ENCODE measurements at places on chromosomes 12 and 14. TPM values are rescaled to one million over a fixed set of nuclear protein-coding genes. Genes with fewer than 3 reads are reported as not detected.

SERPINA1 gene
- total RNA-seq = 1,581 TPM

NCKAP5L gene
- total RNA-seq = 30.8 TPM

AHNAK2 gene
- 8.1 TPM for total RNA-seq

SLC2A14 gene
- total RNA-seq = not detected

C14orf132 gene
- 49.3 TPM for total RNA-seq

DNA sequence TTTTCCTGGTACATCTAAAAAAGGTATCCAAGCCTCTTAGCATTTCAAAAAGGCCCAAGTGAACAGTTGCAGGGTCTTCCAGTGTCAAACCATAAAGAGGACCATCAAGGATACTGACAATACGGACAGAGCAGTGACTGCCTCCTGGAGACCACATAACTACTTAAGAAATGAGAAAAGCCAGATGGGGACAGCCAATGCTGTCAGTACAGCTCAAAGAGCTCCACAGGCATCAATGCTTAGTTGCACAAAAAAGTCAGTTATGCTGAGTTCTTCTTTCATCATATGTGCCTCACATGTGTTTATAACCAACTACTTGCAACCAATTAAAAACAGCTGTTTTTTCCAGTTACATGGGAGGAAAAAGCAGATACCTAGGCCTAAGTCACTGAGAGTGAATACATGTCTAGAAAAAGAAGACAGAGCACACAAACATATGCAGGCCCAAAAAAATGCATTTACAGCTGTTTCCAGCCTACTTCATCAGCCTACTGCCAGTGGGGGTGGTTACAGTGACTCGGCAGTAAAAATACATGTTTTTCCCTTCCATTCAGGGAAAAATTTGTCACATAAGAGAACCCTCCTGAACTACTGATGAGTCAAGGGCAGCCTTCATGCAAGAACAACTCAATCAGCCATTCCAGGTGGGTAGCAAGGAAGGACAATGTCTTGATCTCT lies 84.0 kb downstream of the DCAF5 start:
- H3K27ac ChIP-seq = no peak overlapping the region
- peaks cover 3% of the 10 kb centered on the region for H3K36me3 ChIP-seq
- DNase-seq = peak; percentile 18
- no peaks in the 10 kb centered on the region for H3K4me1 ChIP-seq
- no peak overlapping the region for H3K4me3 ChIP-seq
- H3K27me3 ChIP-seq = no peaks in the 10 kb centered on the region

DNA sequence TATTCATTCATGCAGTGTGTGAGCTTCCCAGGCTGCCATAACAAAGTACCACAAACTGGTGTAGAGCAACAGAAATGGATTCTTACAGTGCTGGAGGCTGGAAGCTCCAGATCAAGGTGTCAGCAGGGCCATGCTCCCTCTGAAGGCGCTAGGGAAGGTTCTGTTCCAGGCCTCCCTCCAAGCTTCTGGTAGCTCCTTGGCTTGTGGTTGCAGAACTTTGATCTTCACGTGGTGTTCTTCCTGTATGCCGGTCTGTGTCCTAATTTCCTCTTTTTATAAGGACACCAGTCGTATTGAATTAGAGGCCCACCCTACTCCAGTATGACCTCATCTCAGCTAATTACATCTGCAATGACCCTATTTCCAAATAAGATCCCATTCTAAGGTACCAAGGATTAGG lies 3.1 kb downstream of the OTUB2 start:
- peaks cover 7% of the 10 kb centered on the region for H3K4me1 ChIP-seq
- no peak for DNase-seq
- H3K4me3 ChIP-seq = no peak overlapping the region
- no peaks in the 10 kb centered on the region for H3K36me3 ChIP-seq
- H3K27ac ChIP-seq = no peak overlapping the region

DNA sequence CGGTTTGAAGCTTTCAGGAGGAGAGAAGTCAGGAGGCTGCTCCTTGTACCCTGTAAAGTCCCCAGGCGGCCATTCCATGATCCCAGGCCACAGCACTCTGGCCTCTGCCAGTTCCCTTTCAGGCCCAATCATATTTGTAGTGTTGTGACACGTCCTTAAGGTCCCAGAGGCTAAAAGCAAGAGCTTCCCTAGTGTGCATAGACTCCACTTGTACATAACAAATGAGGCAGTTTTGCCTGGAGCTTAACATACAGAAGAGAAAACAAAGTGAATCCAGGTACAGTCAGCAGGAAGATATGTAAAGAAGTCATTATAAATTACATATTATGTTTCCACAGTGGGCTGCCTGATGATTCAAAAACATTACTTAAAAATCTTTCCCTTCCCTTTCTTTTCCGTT lies 81.1 kb upstream of the RPH3A start:
- no peaks in the 10 kb centered on the region for H3K36me3 ChIP-seq
- H3K4me1 ChIP-seq = no peaks in the 10 kb centered on the region
- no peaks in the 10 kb centered on the region for H3K27me3 ChIP-seq
- no peak overlapping the region for H3K27ac ChIP-seq

GRCh38 chr14:51677266-51677665 lies 25.6 kb downstream of the FRMD6 start:
- H3K4me1 ChIP-seq = peaks cover 4% of the 10 kb centered on the region
- DNase-seq = no peak
- no peak overlapping the region for H3K4me3 ChIP-seq
- H3K27me3 ChIP-seq = no peaks in the 10 kb centered on the region

DNA sequence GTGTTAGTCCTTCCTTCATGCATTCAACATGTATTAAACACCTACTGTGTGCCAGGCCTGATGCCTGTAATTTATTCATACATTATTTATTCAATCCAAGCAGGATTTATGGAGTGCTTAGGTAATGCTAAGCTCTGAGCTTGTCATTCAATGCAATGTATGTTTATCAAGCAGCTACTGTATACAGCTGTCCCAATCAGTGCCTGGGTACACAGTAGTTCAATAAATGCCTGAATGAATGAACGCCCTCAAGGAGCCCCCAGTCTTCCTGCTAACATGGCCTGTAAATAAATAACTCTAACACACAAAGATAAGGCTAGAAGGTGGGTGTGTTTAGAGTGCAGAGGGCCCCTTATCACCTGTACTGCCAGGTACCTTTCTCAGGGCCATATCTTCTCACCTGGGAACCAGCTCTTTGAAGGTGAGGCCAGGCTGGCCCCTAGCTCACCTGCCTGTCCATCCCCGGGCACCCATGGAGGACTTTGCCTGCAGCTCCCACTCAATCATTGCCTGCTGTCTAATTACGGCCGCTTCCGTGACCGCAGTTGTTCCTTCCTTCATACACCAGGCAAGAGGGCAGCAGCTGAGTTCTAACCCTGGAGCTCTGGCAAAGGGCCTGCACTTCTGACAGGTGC lies 20.0 kb upstream of the KDM2B start:
- H3K27ac ChIP-seq = no peak overlapping the region
- no peak for DNase-seq
- no peak overlapping the region for H3K4me3 ChIP-seq
- no peaks in the 10 kb centered on the region for H3K4me1 ChIP-seq
- H3K36me3 ChIP-seq = no peaks in the 10 kb centered on the region
- no peaks in the 10 kb centered on the region for H3K27me3 ChIP-seq

GRCh38 chr12:13252616-13253015 lies 56.1 kb downstream of the EMP1 start:
- no peak overlapping the region for H3K27ac ChIP-seq
- H3K4me3 ChIP-seq = no peak overlapping the region
- H3K27me3 ChIP-seq = no peaks in the 10 kb centered on the region
- no peaks in the 10 kb centered on the region for H3K36me3 ChIP-seq

GRCh38 chr12:71652656-71653055 lies 11.0 kb downstream of the ZFC3H1 start:
- H3K4me1 ChIP-seq = peaks cover 2% of the 10 kb centered on the region
- H3K4me3 ChIP-seq = no peak overlapping the region
- no peak for DNase-seq
- H3K27ac ChIP-seq = no peak overlapping the region
- H3K27me3 ChIP-seq = no peaks in the 10 kb centered on the region
- H3K36me3 ChIP-seq = peaks cover 23% of the 10 kb centered on the region

DNA sequence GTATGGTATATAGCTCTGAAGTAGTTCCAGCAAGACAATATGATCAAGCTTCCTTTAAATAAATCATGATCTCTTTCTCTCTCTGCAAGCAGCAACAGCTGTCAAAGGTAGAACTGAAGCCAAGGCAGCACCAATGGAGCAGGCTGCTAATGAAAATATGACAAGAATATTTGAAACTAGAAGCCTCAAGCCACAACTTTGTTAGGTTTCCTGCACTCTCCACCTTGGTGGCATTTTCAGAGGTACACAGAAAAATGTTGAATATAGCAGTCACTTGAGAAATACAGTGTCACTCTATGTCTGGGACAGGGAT lies 43.8 kb upstream of the PSMA6 start:
- H3K27me3 ChIP-seq = no peaks in the 10 kb centered on the region
- DNase-seq = no peak
- no peaks in the 10 kb centered on the region for H3K36me3 ChIP-seq
- peaks cover 4% of the 10 kb centered on the region for H3K4me1 ChIP-seq
- no peak overlapping the region for H3K4me3 ChIP-seq

DNA sequence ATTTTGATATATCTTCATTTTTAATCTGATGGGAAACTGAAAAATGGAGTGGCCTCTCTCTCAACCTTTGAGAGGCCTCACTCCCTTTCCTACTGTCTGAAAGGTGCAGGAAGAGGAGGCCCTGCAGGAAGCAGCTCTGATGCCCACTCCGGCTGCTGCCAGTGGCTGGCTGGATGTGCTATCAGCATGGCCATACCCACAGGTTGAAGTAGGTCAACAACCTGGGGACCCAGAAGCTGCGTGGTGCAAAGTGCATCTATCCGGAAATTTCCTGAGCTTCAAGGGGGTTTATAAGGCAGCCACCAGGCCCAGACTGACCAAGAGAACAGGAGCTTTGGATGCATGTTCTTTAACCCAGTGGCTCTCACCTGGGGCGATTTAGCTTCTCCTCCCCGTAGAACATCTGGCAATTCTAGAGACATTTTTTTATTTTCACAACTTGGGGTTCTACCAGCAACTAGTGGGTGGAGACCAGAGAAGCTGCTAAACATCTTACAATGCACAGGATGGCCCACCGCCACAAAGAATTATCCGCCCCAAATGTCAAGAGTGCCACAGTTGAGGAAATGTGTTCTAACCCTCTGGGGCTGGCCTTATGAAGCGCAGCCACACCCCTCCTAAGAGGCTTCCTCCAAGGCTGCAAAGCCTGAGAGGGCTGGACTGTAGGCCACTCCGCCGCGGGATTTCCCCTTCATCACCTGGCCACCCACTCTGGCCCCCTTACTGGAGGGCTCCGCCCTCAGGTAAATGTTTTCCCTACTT lies 8.2 kb upstream of the BATF start:
- no peaks in the 10 kb centered on the region for H3K27me3 ChIP-seq
- no peak overlapping the region for H3K4me3 ChIP-seq
- H3K27ac ChIP-seq = no peak overlapping the region
- no peak for DNase-seq
- peaks cover 8% of the 10 kb centered on the region for H3K4me1 ChIP-seq

- H3K27me3 ChIP-seq = no peaks in the 10 kb centered on the region
- H3K36me3 ChIP-seq = no peaks in the 10 kb centered on the region
- no peaks in the 10 kb centered on the region for H3K4me1 ChIP-seq
Observed at GRCh38 chr12:46942579-46942978, 116.8 kb upstream of the SLC38A4 start.

- no peaks in the 10 kb centered on the region for H3K27me3 ChIP-seq
- H3K36me3 ChIP-seq = no peaks in the 10 kb centered on the region
- no peak overlapping the region for H3K4me3 ChIP-seq
- H3K27ac ChIP-seq = no peak overlapping the region
- no peaks in the 10 kb centered on the region for H3K4me1 ChIP-seq
Observed at GRCh38 chr12:4331221-4331620, 10.2 kb downstream of the TIGAR start.

- no peak for DNase-seq
- H3K4me1 ChIP-seq = no peaks in the 10 kb centered on the region
- no peaks in the 10 kb centered on the region for H3K27me3 ChIP-seq
- H3K36me3 ChIP-seq = no peaks in the 10 kb centered on the region
- H3K4me3 ChIP-seq = no peak overlapping the region
Observed at GRCh38 chr14:65850429-65851135, 438.1 kb downstream of the FUT8 start.

GRCh38 chr12:1325666-1326065 lies 268.7 kb downstream of the FBXL14 start:
- H3K27ac ChIP-seq = no peak overlapping the region
- H3K4me1 ChIP-seq = no peaks in the 10 kb centered on the region
- H3K36me3 ChIP-seq = no peaks in the 10 kb centered on the region

GRCh38 chr14:59630288-59630963 lies 53.8 kb upstream of the CCDC175 start:
- H3K4me3 ChIP-seq = no peak overlapping the region
- H3K4me1 ChIP-seq = no peaks in the 10 kb centered on the region
- no peaks in the 10 kb centered on the region for H3K36me3 ChIP-seq
- no peak overlapping the region for H3K27ac ChIP-seq

- H3K4me1 ChIP-seq = no peaks in the 10 kb centered on the region
- no peaks in the 10 kb centered on the region for H3K27me3 ChIP-seq
- H3K27ac ChIP-seq = no peak overlapping the region
- no peaks in the 10 kb centered on the region for H3K36me3 ChIP-seq
- DNase-seq = no peak
- H3K4me3 ChIP-seq = no peak overlapping the region
Observed at GRCh38 chr12:120421701-120422100, 16.2 kb upstream of the COX6A1 start.
